Stimulated activated CD4-positive, alpha-beta T cell treated with anti-CD3 and anti-CD28 coated beads, TNF-alpha, amount 100 ng/mL, for 4 hours (primary cell): ENCODE measurements at places on chromosomes 16 and 17.
A peak's percentile ranks its signal among the peaks of the same experiment; 100 is the strongest.

GRCh38 chr17:2029911-2030778 is at the start of gene DPH1:
Gene DPH1, plus strand, starts transcription at chr17:2030153. Its CDS starts 17 bp downstream, at chr17:2030170.
- peak; percentile 76 for DNase-seq

DNA sequence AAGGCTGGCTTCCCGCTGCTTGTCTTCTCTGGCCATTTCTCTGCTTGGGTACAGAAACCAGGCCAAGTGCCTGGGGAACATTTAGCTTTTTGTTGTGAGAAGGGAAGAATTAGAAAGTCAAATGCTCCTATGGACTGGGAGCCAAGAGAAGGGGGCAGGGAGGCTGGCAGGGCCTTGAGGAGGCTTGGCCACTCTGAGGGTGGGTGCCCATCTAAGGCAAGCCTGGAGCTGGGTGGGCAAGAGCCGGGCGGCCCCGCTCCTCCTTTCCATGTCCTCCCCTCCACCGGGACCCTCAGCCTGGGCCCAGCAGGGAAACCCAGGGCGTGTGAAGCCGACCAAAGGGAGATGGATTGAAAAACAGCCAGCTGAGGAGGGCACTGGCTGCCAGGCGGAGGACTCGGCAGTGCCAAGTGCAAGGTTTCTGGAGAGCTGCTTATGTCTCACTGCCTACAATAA is 69.4 kb downstream of the NTN1 start:
- DNase-seq: no peak

GRCh38 chr16:59090541-59090940 is 356.4 kb upstream of the GOT2 start:
- no peak for DNase-seq

DNA sequence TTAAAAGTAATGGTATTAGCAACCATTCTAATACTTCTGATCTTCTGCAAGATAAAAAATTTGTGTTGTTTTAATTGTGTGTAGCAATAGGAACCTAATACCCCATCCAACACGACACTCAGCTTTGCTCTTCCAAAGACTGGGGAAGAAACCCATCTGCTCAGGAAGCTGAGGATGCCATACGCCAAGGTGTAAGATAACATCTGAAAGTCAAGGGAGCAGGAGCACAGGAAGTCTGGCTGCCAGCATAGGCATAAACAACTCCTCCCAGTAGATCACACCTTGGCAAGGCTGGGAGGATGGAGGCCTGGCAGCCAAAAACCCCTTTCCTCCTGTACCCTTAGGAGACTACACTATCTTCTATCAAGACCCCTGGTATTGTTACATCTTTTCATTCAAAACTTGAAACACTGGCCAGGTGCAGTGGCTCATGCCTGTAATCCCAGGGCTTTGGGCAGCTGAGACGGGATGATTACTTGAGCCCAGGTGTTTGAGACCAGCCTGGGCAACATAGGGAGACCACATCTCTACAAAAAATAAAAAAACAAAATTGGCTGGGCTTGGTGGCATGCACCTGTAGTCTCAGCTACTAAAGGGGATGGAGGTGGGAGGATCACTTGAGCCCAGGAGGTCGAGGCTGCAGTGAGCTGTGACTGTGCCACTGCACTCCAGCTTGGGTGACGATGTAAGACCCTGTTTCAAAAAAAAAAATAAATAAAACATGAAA is 5.7 kb upstream of the SPHK1 start:
- no peak for DNase-seq

DNA sequence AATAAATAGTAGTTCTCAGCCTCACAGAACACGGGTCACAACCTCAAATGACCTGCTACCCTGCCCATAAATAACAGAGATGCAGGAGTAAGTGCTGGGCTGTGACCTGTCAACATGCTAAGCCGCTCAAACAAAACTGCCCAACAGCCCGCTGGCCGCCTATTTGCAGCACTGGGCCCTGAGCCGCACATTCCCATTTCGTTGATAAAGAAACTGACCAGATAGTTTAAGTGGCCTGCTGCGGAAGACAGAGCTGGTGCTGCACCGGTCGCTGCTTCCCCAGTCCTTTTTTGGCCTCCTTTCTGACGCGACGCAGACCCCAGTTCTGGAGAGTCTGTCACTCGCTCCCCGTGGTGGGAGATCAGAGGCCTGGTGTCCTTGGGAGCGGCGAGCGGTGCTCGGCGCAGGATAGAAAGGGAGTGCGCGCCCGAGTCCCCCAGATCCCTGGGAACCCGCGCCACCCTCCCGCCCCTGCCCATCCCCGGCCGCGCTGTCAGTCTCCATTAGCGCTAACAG is 349 bp upstream of the SLC6A2 start:
- DNase-seq: no peak

DNA sequence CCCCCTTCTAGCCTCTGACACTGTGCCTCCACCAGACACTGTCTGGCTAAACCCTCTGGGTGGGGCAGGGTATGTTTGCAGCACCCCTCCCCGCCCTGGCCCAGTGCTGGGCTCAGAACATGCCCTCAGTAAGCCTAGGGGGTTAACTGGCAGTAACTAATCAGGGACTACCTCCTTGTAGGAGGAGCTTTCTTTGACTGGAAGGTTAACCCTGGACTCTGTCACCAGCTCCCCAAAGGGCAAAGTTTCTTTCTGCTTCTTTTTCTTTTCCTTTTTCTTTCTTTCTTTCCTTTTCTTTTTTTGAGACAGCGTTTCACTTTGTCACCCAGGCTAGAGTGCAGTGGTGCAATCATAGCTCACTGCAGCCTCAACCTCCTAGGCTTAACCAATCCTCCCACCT is 76.8 kb downstream of the PLXDC1 start:
- no peak for DNase-seq

DNA sequence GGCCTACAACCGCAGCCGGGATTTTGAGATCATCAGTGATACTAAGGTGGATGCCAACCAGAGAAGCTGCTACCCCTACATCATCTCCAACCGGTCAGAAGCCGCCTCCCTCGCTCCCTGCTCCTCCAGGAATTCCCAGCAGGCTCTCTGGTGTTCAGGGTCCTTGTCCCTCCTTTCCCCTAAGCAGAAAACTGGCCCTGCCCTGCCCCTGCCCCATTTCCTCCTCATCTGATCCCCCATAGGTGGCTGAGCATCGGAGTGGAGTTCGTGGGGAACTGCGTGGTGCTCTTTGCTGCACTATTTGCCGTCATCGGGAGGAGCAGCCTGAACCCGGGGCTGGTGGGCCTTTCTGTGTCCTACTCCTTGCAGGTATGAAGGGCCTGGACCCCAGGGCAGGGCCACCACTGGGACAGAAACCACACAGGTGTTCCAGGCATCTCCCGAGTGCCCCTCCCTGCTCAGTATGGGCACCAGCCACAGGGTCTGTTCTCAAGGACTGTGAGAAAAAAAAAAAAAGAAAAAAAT is 29.8 kb downstream of the ANKRD40 start:
- DNase-seq: no peak

DNA sequence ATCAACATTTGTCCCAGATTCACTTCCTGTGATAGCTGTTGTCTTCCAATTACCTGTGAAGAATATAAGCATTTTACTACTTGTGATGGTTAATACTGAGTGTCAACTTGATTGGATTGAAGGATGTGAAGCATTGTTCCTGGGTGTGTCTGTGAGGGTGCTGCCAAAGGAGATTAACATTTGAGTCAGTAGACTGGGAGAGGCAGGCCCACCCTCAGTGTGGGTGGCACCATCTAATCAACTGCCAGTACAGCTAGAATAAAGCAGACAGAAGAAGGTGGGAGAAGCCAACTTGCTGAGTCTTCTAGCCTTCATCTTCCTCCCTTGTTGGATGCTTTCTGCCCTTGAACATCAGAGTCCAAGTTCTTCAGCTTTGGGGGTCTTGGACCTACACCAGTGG is 660.4 kb upstream of the GOT2 start:
- no peak for DNase-seq

GRCh38 chr16:56610017-56610608 is 1.7 kb downstream of the MT2A start:
- DNase-seq: peak; percentile 72

DNA sequence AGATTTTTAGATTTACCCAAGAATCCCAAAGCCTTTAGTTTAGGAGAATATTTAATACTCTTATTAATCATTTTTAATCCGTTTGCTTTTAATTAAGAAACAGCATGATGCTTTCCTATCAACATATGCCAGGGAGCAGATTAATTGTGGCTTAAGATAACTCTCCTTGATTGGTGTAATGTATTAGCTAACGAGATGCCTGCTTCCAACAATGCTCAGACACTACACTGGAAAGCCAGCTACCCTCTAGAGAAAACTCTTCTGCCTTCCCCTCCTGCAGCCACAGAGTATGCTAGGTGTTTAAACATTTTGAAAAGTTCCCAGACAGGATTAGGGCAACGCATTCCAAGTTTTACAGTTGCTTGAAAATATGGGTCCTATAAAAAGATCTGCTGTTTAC is 142.2 kb downstream of the AATF start:
- DNase-seq: no peak

DNA sequence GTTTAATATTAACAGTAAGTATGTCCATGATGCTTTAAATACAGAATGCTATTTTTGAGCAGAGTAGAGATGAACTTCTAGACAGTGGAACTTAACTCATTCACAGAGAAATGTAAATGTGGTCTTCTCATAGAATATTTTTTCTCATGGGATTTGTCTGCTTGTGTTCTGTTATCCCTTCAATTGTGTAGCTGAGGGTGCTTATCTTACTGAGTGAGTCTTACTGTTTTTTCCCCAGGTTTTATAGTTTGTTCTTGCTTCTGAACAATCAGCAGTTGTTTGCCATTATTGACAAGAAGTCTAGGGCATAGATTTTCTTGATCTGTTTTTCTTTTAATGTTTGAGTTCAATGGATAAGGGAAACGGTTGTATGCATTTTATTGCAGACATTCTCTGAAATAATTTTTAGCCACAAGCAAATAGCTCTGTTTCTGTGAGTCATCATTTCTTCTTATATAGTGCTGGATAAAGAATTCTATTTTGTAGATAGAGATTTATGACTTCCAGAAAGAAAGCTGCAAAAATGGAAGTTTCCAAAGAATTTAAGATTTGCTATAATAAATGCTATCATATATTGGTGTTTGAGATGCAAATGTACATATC is 60.5 kb downstream of the NF1 start:
- no peak for DNase-seq

DNA sequence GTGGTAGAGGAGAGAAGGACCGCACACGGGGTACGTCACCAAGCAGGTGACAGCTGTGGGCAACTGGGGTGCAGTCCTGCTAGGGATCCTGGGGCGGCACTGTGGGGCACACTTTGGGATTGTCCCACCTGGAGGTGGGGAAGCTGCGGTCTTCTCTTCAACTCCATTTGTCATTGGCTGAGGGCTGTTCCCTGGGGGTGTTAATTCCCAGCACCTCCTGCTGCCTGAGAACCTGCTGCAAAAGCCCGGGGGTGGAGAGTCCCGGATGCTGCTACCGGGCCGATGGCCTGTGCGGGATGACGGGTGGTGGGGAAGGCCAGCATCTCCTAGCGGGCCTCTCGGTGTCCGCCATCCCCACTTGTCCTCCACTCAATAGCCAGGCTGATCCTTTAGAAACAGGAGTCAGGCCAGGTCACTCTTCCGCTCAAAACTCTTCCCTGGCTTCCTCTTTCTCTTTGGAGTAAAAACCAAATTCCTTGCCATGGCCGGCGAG is 100.2 kb downstream of the CYLD start:
- no peak for DNase-seq

GRCh38 chr16:27239026-27239425 is 29.5 kb downstream of the NSMCE1 start:
- no peak for DNase-seq

- no peak for DNase-seq
Measured at GRCh38 chr17:19714542-19715411, 1.6 kb downstream of the SLC47A2 start.

DNA sequence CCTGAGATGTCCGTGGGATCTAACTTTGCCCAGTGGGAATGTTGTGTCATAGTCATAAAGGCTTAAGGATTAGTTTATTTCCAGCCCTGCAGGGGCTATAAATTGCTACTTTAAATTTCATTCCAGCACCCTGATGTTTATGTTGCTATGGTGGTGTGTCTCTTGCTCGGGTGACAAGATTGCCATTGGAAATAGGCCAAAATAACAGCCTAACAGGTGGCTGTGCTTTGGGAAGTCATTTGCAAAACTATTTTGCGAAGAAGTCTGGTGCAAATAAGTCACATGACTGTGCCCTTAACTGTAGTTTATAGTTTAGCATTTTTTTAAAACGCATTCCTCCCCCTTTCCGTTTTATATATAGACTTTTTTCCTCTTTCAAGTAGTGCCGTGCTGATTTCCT is 23.1 kb downstream of the PITPNC1 start:
- no peak for DNase-seq

DNA sequence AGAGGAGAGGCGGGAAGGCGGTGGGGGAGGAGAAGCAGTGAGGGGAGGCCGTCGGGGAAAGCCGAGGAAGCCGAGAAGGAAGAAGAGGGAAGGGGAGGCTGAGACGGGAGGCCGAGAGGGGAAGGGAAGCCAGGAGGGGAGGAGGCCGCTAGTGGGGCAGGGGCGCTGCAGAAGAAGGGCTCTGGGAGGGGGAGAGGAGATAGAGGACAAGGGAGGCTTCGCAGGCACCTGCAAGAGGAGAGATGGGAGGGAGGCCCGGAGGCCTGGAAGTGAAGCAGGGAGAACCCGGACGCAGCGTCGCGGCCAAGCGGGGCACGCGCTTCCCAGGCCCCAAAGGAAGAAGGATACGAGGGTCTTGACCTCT is 2.3 kb downstream of the C17orf58 start:
- no peak for DNase-seq

DNA sequence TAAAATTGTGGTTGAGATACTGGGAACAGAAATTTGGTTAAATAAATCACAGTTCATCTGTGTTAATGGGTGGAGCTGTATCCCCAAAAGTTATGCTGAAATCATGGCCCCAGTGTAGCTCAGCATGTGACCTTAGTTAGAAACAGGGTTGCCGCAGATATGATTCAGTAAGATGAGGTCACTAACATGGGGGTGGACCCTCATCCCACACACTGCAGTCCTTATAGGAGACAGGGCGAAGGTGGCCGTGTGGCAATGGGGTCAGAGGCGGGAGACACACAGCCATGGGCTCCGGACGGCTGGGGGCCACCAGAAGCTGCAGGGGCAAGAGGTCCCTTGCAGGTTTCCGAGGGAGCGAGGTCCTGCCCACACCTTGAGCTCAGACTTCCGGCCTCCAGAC is 10.7 kb downstream of the GALNS start:
- no peak for DNase-seq

DNA sequence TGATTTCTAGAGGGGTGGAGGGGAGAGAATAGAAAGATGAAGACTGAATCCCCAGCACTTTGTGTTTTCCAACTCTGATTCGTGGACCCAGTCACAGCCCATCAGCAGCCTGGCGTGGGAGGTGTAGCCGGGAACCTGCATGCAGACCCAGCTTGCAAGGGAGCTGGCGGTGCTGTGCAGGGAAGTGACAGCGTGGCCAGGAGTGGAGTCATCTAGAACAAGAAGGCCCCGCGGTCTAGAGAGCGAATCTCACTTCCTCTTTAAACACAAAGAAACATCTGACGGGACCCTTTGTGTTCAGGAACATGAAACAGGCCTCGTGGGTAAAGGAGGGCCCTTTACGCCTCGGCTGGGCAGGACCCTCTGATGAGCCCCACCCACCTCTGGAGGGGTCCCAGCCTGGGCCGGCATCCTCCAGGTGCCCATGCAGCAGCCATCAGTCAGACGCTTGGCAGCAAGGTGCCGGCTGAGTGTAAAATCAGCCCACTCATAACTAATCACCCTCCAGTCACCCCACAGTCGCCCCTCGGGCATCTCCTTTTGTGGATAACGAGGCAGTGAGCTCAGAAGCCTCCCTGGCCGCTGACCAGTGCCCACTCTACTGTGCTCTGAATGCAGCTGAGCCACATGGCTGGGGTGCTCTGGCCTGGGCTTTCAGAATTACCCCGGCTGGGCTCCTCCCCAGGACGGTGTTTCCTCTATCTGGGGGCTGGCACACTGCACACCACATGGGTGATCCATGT is 4.4 kb downstream of the SNAI3 start:
- DNase-seq: no peak

- DNase-seq: no peak
Measured at GRCh38 chr17:50893183-50893993, 27.2 kb upstream of the TOB1 start.
